ENCODE measurements at places on chromosomes 6 and 20.

DNA sequence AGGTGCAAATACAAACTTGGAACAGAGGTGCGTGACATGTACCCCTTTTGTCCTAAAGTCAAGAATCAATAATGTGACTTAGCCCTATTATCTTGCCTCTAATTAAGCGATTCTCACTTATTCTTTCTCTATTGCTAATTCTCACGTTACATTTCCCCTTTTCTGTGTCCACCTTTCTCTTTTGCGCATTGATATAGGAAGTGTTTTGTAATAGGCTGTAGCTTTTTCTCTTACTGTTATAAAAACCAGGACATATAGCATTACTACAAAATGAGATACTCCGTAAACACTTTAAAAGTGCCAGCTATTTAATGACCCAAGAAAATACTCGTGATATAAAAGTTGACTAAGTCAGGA, 669 bp upstream of the TMEM30A start:
- peak; percentile 18 for DNase-seq

GRCh38 chr6:134584847-134585516, 267.1 kb upstream of the SGK1 start:
- DNase-seq, result no peak

DNA sequence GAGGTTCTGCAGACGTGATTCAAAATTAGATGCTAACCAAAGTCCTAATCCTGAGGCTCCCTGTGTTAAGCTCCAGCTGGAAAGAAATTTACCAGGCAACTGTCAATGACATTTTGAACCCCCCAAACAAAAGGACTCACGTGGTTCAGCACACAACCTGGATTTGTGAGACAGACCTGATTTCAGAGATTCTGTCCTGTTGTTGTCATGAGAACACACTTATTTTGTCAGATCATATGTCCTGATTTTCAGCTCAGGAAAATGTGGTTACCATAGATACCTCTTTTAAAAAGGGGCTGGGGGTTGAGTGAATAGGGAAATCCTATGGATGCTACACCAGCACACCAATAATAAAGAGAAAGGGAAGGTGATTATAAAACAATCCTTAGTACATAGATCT, 61.6 kb downstream of the MTFR2 start:
- no peak for DNase-seq

DNA sequence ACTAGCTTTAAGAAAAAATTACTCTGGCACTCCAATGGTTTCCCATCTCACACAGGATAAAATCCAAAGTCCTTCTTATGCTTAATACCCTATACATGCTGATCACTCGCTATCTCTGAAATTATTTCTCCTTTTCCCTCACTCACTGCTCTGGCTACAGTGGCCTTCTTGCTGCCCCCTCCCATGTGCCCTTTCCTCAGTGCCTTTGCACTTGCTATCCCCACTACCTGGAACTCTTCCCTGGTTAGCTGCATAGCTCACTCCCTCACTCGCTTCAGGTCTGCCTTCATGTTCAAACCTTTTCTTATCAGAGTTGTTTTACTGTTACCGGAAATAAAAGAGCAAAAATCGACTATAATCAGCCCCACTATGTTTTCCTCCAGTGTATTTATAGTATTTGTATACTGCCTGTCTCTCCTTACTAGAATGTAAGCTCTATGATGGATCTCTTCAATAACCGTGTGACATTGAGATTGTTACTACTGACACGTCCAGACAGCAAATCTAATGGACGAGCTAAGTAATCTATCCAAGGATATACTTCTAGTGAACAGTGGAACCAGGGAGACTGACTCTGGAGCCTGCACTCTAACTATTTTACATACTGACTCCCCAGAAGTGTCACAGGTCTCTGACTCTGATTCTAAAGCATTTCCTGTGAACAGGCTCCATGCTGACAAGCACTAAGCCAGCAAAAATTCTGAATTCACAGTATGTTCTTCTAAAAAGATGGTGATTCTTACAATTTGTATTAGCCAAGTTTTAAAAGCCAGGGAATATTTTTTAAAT, 25.1 kb downstream of the FKBP5 start:
- DNase-seq, result no peak

GRCh38 chr6:166202321-166202733, 34.7 kb upstream of the TBXT start:
- no peak for DNase-seq

GRCh38 chr20:38184101-38184500, 19.0 kb upstream of the TGM2 start:
- no peak for DNase-seq

- no peak for DNase-seq
These were observed 9.3 kb upstream of the PRR18 start for GRCh38 chr6:166317261-166318212.

GRCh38 chr20:53773792-53774401, 180.3 kb upstream of the ZNF217 start:
- no peak for DNase-seq

DNA sequence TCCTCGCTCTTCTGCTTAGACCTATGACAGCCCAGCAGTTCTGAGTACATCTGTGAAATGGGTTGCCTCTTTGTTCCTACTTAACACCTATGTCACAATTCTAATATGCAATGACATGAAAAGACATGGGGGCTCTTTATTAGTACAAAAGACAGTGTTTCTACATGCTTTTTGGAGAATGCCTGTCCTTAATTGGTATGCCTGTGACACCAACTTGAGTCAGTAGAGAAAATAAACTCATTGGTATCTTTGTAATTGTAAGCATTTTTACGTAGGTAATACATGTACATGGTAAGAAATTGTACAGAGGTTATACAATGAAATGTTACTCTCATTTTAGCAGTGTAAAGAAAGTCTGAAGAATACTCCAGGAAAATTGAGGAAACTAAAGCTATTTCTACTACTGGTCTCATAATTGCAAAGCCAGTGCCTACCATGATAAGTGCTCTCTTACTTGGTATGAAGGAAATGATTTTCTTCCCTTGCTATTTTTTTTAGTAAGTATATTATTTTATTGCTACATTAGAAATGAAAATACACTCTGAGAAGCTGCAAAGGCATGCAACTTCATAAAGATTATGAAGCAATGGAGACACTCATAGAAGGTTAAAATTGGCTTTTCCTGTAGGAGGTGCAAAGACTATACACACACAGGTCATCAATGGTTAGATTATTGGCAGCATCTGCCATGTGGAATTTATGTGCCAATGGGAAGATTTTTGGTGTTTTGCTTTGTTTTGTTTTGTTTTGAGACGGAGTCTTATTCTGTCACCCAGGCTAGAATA, 4.9 kb upstream of the EEF1A1 start:
- no peak for DNase-seq

GRCh38 chr20:56928007-56928406, 298.9 kb downstream of the TFAP2C start:
- DNase-seq, result no peak

DNA sequence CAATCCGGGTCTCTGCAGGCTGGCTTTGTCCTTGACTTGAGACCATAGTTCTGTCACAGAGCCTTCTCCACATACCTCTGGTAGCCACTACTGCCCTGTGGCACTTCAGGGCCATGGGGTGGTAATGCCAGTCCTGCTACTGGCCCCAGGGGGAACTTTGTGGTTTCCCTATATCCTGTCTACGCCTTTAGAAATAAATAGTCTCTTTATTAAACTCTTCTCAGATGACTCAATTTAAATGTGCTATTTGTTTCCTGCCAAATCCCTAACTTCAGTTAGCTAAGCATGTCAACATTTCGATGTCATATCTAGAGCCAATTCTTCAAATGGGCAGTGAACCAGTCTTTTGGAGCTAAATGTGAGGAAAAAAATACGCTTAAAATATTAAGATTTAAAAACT, 60.1 kb downstream of the SEL1L2 start:
- DNase-seq, result no peak

DNA sequence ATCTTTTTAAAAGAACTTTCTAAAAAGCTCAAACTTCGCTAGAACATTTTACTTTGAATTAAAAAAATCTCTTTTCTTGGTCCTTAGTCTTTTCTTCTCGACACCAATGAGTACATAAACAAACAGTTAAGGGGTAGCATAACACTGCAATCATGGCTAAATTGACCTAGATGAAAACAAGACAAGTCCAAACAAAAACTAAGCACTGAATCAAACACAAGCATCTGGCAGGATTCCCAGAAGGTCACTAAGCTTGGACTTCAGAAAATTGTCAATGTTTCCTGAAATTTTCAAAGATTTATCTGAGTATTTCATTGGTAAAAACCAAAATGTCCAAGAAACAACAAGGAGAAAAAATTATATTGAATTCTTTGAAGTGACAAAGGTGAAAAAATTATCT, 5.0 kb downstream of the COL21A1 start:
- no peak for DNase-seq

GRCh38 chr6:159989492-159990480, 20.9 kb downstream of the IGF2R start:
- no peak for DNase-seq

GRCh38 chr6:52243282-52243893, 912 bp downstream of the IL17F start:
- no peak for DNase-seq

DNA sequence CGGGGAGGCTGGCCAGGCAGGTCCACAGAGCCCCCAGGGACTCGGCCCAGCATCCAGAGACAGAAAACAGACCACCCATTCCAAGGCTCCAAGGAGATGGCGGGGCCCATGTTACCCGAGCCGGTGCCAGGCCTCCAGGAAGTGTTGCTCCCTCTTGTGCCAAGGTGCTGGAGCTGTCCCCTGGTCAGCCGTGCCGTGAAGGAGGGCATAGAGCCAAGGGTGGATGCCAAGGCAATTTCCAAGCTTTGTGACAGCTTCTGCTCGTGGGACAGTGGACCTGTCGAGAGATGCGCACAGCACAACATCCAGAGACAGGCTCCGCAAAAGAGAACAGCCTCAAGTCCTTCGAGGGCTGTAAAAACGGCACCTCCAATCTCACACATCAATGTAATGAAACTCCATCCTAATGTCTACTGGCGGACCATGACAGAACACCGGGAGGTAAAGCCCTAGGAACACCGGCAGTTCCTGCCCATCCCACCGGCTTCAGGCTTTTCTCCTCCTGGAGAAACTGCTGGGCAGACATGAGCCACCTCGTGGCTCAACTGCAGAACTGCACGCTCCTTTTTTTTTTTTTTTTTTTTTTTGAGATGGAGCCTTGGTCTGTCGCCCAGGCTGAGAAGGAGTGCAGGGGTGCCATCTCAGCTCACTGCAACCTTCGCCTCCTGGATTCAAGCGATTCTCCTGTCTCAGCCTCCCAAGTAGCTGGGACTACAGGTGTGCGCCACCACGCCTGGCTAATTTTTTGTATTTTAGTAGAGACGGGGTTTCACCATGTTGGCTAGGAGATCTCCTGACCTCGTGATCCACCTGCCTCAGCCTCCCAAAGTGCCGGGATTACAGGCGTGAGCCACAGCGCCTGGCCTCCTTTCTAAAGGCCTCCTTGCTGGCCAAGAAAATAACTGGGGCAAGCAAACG, 30.9 kb upstream of the AVP start:
- DNase-seq, result peak; percentile 88

- DNase-seq, result no peak
These were observed 34.8 kb upstream of the PLCB1 start for GRCh38 chr20:8097307-8097706.

- DNase-seq, result no peak
These were observed 22.5 kb upstream of the OPN5 start for GRCh38 chr6:47759364-47759763.

DNA sequence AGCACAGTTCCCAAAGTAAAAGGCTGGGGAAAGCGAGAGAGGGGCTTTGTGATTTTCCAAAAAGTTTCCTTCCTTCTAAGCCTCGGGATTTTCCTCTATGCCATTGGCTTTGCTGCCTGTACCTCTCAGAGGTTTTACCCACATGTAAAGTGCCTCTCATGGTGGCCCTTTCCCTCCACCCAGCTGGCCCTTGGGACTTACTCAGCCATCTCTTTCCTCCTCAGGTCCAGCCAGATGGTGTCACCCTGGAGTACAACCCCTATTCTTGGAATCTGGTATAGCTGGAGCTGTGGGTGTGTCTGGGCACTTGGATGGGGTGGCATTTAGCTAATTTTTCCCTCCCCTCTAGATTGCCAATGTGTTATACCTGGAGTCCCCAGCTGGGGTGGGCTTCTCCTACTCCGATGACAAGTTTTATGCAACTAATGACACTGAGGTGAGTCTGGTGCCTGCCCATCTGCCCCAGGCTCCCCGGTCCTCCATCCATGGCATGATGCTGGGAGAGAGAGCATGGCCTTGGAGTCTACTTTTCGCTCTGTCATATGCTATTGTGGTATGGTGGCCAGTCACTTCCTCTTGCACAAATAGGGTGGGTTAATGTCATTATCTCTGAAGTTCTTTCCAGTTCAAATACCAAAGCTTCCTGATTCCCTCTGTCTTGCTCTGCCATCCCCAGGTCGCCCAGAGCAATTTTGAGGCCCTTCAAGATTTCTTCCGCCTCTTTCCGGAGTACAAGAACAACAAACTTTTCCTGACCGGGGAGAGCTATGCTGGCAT, 1.1 kb downstream of the CTSA start:
- DNase-seq, result peak; percentile 27

GRCh38 chr6:47071681-47072080, 29.5 kb upstream of the ADGRF1 start:
- DNase-seq, result no peak

DNA sequence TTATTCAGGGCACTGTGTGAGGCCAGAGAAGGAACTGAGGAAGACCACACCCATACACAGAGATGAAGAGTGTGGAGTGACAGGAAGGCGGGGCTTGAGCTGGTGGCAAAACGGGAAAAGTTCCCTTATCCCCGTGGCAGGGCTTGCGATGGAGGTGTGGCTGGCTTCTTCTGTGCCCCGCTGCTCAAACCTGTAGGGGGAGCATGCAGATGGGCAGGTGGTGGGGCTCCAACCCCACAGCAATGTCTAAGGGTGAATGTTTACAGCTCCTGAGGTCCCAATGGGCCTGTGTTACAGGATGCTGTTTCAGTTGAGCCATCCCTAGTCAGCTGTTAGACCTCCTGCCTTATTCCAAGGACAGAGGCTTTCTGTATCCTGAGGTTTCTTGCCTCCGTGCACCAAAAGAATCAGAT, 105.9 kb downstream of the LY86 start:
- DNase-seq, result no peak

GRCh38 chr6:39953076-39953618, 18.9 kb upstream of the MOCS1 start:
- no peak for DNase-seq

- DNase-seq, result no peak
These were observed 43.1 kb upstream of the BEND6 start for GRCh38 chr6:56911847-56912246.

Data from cerebellum (tissue), 4 donors.